Right atrium auricular region (tissue), 2 donors: ENCODE measurements at places on chromosomes 16 and 17. TPM values are rescaled to one million over a fixed set of nuclear protein-coding genes. Genes with fewer than 3 reads are reported as not detected.

DNA sequence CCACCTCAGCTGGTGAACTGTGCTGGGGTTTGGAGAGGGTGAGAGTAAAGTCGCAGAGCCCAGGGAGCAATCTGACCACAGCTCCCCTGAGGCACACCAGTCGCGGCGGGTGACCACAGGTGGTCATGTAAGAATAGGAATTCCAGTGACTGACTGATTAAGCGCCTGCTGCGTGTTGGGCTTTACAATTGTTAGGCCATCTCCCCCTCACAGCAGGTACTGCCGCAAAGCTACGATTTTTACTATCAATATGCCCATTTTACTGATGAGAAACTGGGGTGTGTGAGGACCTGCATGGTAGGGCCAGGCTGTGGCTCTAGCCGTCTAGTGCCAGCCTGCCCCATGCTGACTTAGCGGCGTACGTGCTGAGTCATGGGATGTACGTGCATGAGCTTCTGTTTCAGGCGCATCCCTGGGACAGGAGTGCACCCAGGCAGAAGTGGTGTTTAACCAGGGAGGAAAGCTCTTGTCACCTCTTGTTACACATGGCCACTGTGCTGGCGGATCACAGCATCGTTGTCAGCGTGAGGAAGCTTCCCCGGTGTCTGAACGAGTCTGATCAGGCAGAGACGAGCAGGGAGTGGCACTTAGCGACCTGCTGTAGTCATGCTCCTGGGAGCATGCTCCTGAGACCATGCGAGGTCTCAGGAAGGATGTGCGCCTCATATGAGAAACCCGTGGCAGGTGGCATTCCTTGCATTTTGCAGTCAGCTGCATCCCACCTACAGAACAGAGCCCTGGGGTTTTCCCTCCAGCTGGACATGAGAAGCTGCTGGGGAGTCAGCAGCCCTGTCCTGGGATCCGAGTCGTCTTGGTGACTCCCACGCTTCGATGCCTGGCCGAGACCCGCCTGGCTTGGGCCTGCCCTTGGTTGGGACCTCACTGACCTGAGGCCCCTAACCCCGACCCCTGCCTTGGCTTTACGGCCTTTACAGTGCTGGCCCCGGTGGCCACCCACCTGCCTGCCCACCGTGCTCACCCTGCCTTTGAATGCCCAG lies 163.7 kb upstream of the CHMP6 start:
- no peak overlapping the region for H3K4me3 ChIP-seq
- peaks cover 7% of the 10 kb centered on the region for H3K36me3 ChIP-seq
- H3K27ac ChIP-seq, result no peak overlapping the region
- DNase-seq, result no peak
- no peaks in the 10 kb centered on the region for H3K27me3 ChIP-seq
- peaks cover 24% of the 10 kb centered on the region for H3K4me1 ChIP-seq

- no peaks in the 10 kb centered on the region for H3K4me1 ChIP-seq
- DNase-seq, result no peak
- H3K4me3 ChIP-seq, result no peak overlapping the region
- no peaks in the 10 kb centered on the region for H3K36me3 ChIP-seq
Observed at GRCh38 chr16:35794896-35795295, 2335.5 kb downstream of the TP53TG3F start.

BPTF gene
- 60.3 TPM for total RNA-seq

DNA sequence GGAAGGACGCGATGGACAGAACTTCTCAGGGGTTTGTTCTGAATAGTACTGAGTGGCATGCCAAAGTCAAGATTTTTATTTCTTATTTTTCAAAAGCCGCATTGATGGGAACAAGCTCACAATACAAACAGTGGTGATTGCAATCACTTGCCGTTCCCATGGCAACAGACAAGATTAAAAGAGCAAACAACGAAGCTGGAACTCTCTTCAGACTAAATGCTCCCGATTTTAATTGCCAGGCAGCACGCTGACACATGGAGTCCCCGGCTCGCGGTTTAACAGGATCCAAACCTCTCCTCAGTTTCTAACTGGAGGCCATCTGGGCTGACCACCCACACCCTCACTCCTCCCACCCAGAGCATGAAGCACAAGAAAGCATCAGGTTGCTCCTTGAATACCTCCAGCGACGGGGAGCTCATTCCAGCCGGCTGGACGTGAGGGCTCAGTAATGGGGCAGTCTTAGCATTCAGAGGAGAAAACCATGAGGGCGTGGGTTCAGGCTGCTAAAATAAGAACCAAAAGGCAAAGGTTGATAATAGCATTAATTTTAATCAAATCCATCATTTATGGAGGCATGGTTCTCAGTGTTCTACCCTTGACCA lies 41.5 kb downstream of the AIPL1 start:
- no peak overlapping the region for H3K4me3 ChIP-seq
- H3K4me1 ChIP-seq, result no peaks in the 10 kb centered on the region
- H3K27me3 ChIP-seq, result no peaks in the 10 kb centered on the region

GRCh38 chr16:85612801-85613603 lies at the start of gene GSE1:
GSE1 (plus strand) TSS chr16:85613322; CDS start chr16:85613392, 70 bp downstream.
- H3K36me3 ChIP-seq, result no peaks in the 10 kb centered on the region
- H3K4me1 ChIP-seq, result no peaks in the 10 kb centered on the region
- peak; percentile 95 for DNase-seq
- H3K4me3 ChIP-seq, result peak within 1 kb of the TSS; percentile 52

DNA sequence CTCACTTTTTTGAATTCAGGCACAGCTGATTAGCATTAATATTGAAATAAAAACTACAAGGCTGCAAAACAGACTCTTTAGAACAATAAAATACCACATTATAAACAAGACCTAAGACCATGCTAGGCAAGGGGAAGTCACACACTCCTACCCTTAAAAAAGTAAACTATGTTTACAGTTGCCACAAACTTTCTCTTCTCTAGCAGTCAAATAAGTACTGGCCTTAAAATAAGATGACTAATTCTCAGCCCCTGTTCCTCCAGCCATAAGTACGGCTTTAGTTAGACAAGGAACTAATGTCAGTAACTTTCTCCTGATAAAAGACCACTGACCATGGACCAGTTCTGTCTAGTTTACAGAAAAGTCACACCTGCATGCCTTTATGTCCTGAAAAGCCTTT lies 19.5 kb upstream of the CPHXL start:
- no peak overlapping the region for H3K27ac ChIP-seq
- DNase-seq, result no peak
- no peaks in the 10 kb centered on the region for H3K36me3 ChIP-seq
- no peaks in the 10 kb centered on the region for H3K4me1 ChIP-seq
- H3K27me3 ChIP-seq, result no peaks in the 10 kb centered on the region
- no peak overlapping the region for H3K4me3 ChIP-seq

GRCh38 chr16:71912534-71913275 lies 17.4 kb downstream of the IST1 start:
- no peak overlapping the region for H3K27ac ChIP-seq
- H3K36me3 ChIP-seq, result peaks cover 23% of the 10 kb centered on the region
- peaks cover 73% of the 10 kb centered on the region for H3K4me1 ChIP-seq
- H3K4me3 ChIP-seq, result no peak overlapping the region

QPRT gene
- 38.2 TPM for total RNA-seq

- no peak for DNase-seq
- H3K36me3 ChIP-seq, result peaks cover 97% of the 10 kb centered on the region
- H3K27me3 ChIP-seq, result no peaks in the 10 kb centered on the region
Observed at GRCh38 chr17:17220529-17220928, 14.4 kb upstream of the PLD6 start.

GRCh38 chr17:45006927-45007461 lies 38.9 kb upstream of the C1QL1 start:
- no peak for DNase-seq
- no peaks in the 10 kb centered on the region for H3K27me3 ChIP-seq
- H3K4me3 ChIP-seq, result no peak overlapping the region
- H3K4me1 ChIP-seq, result no peaks in the 10 kb centered on the region
- no peaks in the 10 kb centered on the region for H3K36me3 ChIP-seq

- H3K36me3 ChIP-seq, result no peaks in the 10 kb centered on the region
- no peaks in the 10 kb centered on the region for H3K27me3 ChIP-seq
- H3K27ac ChIP-seq, result no peak overlapping the region
- H3K4me3 ChIP-seq, result no peak overlapping the region
- no peaks in the 10 kb centered on the region for H3K4me1 ChIP-seq
Observed at GRCh38 chr17:74778960-74779359, 2.8 kb upstream of the NAT9 start.

DNA sequence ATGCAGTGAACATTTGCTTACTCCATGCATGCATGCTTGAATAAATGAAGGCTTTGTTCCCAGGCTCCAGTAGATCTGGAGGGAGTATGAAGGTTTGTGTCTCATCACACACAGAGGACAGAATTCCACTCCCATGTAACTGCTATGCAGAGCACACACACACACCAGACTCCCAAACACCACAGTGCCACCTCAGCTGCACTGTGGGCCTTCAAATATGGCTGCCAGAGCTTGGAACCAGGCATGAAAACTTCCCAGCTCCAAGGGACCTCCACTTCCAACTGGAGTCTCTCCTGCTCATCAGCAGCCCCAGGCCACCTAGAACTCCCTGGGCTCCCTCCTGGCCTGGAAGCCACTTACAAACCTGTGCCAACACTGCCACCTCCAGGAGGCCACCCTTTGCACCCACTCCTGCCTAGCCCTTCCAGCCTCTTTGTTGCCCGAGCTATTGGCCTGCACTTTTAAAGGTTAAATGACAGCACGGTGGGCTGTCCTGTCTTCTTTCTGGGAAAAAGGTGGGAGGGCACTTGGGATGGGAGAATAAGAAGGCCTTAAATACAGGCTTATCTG lies 151.2 kb downstream of the ZNF423 start:
- no peaks in the 10 kb centered on the region for H3K4me1 ChIP-seq
- H3K27ac ChIP-seq, result no peak overlapping the region
- H3K27me3 ChIP-seq, result no peaks in the 10 kb centered on the region
- no peak overlapping the region for H3K4me3 ChIP-seq
- no peaks in the 10 kb centered on the region for H3K36me3 ChIP-seq

NPIPA5 gene
- total RNA-seq, result 3.8 TPM

DNA sequence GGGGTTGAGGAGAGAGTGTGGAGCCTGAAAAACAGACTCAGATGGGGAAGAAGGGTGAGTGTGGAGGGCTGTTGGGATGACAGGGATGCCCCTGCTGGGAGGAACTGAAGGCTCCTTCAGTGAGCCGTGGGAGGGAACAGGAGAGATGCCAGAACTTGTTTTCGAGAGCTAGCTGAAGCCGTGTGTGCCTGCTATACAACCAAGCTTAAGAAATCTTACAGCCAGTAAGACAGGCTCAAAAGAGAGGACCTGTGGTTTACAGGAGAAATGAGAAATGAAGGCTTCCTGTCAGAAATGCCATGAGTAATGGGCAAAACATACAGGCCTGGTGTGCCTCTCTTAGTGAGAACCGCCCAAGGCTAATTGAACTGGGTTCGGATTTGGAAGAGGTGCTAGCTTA lies 99.6 kb downstream of the SPACA3 start:
- H3K4me1 ChIP-seq, result no peaks in the 10 kb centered on the region
- no peak overlapping the region for H3K4me3 ChIP-seq
- no peak overlapping the region for H3K27ac ChIP-seq
- no peaks in the 10 kb centered on the region for H3K36me3 ChIP-seq
- no peak for DNase-seq

DNA sequence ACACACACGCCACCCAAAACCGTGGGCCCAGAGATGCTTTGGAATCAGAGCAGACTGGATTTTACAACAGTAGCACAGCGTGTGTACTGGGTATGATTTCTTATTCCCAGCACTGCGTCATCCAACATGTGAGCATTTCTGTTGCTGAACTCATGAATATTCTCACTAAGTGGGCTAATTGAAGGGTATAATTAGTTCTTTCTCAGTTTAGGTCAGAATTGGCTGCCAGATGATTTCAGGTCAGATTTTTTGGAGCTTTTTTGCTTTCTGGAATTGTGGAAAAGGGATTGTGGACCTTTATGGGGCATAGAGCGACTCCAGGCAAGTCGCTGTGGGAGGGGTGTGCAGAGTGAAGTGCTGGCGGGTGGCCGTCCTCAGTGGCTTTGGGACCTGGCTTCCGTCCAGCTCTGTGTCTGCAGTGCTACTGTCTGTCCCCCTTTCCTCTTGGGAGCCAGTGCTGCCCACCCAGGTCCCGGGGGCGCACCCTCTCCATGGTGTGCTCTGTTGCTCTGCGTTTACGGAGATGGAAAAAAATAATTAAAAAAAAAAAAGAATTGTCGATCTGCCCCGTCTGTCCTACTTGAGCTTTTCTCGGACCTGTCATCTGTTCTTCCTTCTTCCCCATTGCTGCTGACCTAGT lies 25.0 kb downstream of the FOXK2 start:
- H3K36me3 ChIP-seq, result no peaks in the 10 kb centered on the region
- H3K4me3 ChIP-seq, result peak overlapping the region; percentile 40
- H3K27me3 ChIP-seq, result no peaks in the 10 kb centered on the region
- DNase-seq, result no peak
- peak overlapping the region; percentile 80 for H3K27ac ChIP-seq
- H3K4me1 ChIP-seq, result no peaks in the 10 kb centered on the region

DNA sequence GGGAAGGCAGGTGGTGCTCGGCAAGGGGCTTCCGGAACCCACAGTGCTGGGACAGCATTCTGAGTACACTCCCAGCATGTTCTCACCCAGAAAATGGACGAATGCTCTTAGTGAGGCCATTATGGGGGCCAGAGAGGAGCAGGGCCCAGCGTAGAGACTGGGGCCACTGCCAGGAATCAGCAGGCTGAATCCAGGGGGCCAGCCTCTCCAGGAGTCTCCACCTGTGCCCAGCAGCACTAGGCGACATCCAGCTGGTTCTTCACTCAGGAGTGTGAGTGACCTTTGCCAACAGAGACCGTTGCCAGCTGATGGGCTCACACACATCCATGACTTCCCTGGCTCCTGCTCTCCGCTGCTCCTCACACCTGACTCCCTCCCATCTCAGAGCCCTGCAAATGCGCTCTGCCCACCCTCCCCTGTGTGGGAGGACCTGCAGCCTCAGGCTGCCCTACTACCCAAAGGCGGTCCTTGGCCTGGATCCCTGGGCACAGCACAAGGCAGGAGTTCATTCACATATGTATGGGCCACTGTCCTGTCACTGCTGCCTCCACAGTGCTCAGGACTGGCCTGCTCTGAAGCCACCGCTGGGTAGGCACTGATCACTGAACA lies 5.1 kb downstream of the RHBDF1 start:
- no peak overlapping the region for H3K4me3 ChIP-seq
- no peaks in the 10 kb centered on the region for H3K27me3 ChIP-seq
- no peak for DNase-seq
- peaks cover 29% of the 10 kb centered on the region for H3K36me3 ChIP-seq

GRCh38 chr17:77228241-77228752 lies 87.5 kb downstream of the SEC14L1 start:
- no peak for DNase-seq
- H3K27me3 ChIP-seq, result no peaks in the 10 kb centered on the region
- no peak overlapping the region for H3K4me3 ChIP-seq
- H3K36me3 ChIP-seq, result no peaks in the 10 kb centered on the region
- peaks cover 4% of the 10 kb centered on the region for H3K4me1 ChIP-seq

DNA sequence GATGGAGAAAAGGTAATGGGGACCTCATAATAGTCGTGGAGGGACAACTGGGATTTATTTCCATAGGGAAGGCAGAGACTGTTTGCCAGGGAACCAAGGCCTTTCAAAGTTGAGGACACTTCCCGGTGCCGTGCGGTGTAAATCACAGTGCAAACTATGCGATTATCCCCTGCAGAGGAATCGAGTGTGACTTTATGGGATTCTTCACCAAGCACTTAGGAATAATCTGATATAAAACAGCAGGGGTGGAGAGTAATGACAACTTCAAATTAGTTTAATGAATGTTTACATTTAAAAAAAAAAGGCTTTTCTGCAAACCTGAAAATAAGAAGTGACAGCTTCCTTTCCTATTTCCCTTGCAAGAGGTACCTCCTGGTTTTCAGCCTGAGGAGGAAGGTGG lies 538.2 kb downstream of the MAF start:
- H3K27me3 ChIP-seq, result no peaks in the 10 kb centered on the region
- no peak for DNase-seq
- H3K4me1 ChIP-seq, result no peaks in the 10 kb centered on the region
- H3K4me3 ChIP-seq, result no peak overlapping the region
